Central memory CD8-positive, alpha-beta T cell (primary cell): ENCODE measurements at places on chromosomes 12 and 14.

GRCh38 chr12:64893961-64894360, 69.5 kb downstream of the TBC1D30 start:
- no peak for DNase-seq

DNA sequence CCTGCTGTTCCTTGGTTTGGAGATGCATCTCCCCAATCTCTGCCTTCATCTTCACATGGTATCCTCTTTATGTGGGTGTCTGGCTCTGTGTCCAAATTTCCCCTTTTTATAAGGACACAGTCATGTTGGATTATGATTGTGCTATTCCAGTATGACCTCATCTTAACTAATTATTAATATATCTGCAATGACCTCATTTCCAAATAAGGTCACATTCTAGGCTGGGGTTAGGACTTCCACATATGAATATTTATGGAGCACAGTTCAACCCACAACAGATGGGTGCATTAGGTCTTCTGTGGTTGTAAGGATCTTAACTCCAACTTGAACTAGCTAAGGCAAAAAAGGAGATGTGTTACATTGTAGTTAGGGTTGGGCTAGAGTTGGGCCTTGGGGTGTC, 69.4 kb downstream of the ADCK1 start:
- no peak for DNase-seq

DNA sequence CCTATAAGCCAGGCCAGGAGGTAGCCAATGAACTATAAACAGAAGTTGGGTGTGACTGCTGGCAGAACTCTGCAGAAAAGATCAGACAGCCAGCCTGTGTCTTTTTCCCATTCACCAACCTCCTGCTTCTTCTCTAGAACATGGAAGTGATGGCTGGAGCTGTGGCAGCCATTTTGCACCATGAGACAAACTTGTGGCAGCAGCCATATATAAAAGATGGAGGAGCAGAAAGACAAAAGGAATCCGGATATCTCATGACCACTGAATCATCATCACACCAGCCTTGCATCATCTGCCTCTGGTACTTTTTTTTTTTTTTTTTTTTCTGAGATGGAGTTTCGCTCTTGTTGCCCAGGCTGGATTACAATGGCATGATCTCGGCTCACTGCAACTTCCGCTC, 8.7 kb downstream of the BEGAIN start:
- DNase-seq = no peak

DNA sequence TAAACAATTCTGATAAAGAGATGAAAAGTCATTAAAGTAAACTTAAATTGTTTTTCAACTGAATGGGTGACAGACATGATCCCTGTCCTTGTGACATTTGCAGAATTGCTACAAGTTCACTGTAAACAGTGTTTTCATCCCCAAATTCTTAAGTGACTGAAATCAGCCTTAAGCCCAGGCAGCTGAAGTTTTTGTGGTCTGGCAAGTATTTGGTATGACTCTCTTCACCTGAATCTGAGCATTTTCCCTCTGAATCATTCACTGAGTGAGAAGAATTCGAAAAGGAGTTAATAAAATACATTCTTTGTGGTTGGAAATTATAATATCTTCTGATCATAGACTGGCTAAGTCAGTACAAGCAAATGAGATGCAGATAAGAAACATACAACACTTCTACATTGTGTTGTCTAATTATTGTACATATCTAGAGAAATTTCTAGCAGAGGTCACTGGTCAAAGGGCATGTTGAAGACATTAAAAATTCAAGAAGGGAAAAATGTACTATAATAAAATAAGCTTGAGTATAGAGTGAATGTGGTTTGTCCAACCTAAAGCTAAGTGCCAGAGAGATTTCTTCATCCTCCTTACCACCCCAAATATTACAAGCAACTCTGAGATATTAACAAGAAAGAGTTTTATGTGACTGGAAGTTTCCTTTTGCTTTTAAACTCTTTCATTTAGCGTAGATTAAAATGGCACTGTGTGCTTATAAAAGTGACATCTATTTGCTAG, 177.8 kb upstream of the DIO2 start:
- DNase-seq = no peak

DNA sequence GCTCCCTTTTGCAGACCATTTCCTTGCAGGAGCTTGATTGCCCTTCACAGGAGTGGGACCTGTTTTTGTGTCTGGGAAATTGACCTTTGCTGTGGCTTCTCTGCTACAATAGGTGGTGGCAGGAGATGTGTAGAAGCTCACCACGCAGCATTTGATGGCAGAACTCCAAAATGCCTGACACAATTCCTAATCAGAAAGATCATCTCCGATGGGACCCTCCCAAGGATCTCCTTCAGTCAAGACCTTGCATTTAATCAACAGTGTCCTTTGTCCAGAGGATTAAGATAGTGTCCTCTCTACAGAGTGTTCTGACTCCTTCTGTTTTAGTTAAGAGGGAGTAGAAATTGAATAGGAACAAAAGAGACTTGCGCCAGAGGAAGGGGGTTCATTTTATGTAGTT, 83.6 kb upstream of the DDHD1 start:
- DNase-seq = no peak

- DNase-seq = no peak
Measured at GRCh38 chr14:103108749-103109207, 14.3 kb downstream of the EXOC3L4 start.

DNA sequence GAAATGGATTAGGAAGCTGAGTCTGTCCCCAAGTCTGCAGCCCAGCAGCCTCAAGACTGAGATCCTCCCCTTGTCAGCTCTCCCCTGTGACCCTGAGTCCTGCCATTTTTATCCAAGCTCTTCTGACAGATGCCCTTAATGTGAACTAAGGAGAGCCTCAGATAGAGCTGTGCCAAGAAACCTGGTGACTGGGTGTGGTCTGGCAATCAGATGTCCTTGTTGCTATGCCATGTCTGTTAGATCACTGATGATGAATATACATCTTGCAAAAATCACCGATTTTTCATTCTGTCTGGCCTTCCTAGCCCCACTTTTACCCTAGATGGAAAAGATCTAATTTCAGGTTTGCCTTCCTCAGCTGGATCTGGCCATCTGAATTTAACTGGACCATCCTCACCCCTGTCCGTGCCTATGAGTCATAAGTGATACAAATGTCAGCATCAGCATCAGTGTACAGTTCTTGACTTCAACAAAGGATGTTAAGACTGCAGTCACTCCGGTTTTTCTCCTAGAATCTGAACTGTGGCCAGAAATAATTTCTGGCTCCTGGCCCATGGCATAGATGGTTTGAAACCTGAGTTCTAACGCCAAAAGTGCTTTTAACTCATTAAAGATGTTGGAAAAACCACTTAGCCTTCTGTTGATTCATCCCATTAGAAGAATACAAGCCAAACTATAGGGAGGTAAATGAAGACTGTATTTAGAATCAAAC, 61.2 kb upstream of the GRIP1 start:
- no peak for DNase-seq

DNA sequence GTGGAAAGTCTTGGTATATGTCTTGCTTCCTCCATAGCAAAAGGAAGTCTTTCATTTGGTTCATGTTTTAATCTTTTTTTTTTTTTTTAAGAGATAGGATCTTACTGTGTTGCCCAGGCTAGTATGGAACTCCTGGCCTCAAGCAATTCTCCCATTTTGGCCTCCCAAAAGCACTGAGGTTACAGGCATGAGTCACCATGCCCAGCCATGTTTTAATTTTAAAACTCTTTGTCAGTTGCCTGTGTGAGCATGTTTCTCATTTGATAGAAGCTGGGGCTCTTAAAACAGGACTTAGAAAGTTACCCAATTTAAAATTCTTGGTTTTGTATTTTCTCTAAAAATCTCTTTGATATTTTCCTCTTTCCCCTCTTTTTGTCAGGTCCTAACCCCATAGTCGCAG, 45.0 kb upstream of the REP15 start:
- DNase-seq = no peak

- DNase-seq = no peak
Measured at GRCh38 chr14:60064491-60065072, 27.1 kb upstream of the PCNX4 start.

DNA sequence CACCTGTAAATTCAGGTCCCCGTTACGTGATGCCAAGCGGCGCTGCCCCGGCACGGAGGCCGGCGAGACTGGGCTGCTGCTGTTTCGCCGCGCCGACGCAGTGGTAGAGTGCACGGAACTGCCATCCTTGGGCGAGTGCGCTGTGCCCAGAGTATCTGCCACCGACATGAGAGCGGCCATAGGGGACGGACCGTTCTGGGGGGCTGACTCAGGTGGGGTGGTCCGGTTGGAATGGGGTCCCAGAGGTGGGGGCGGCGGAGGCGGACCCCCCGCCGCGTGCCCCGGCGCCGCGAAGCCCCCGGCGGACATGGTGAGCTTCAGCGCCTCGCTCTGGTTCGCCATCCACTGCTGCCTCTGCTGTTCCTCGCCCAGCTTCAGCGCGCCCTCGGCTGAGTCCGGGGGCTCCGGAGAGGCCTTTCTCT, 2.8 kb downstream of the IRF2BPL start:
- no peak for DNase-seq

DNA sequence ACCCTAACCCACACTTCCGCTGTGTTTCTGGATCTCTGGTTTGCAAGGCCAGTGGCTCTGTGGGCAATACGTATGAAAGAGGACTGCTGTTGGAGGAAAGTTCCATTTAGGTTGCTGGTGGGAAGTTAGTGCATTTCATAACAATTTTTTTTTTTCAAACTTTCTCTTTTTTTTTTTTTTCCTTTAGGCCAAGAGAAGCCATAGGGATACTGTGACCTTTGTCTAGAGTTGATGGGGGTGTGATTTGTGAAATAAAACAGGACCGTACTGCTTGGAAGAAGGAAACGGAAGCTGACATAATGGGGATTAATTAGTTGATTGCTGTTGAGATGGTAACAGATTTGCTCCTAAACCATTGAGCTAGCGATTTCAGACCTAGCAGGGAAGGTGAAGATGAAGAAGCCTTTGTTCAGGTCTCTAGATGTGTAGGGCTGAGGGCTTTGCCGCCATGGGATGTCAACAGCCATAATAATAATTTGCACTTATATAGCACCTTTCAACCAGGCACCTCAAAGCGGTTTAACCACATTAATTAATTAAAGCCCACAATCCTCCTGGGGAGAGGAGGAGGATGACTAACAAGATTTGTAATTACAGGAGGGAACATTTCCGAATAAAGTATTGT, 315.3 kb downstream of the ZFP36L1 start:
- DNase-seq = no peak

GRCh38 chr12:64909124-64909523, 84.7 kb downstream of the TBC1D30 start:
- no peak for DNase-seq

DNA sequence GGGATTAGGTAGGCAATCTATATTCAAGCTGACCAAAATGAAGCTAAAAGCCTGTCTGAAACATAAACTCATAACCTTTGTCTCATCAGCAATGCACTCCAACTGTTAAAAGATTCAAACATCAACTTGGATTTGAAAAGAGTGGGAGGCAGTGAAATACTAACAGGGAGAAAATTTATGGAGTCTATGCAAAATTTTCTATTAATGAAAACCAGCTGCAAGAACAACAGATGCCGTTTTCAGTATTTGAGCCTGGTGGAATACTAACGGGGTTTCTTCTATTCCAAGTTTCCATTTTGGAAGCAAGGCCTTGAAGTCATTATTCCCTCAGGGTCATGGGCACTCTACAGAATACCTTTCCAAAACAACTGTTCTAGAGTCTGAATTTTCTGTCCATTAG, 88.3 kb downstream of the LRP6 start:
- DNase-seq = no peak

DNA sequence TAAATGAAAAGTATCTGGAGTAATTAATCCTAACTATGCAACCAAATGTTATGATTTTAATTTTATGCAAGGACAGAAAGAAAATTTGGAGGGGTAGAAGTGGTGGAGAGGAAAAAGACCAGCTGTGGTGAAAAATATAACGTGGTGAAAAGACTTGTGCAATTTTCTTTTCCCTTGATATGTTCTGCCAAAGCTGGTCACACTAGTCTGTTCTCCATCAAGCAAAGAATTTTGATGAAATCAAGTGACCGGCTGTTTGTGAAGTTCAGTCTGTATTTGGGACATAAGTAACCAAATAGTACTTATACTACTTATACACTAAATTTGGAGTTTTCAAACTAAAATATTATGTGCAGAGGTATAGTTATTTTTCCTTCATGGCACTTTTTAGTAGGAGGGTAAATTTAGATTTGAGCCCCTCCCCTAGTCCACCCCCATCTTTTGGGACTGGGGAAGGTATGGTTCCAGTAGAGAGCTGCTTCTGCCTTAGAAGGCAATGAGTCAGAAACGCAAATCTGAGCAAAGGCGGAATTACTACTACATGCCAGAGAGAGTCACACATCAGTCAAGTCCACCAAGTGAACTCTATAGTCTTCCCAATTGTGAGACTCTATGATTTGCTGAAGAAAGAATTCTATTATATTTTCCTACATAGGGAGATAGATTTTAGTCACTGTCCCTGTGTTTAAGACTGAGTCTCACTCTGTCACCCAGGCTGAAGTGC, 229.7 kb downstream of the SLC25A21 start:
- DNase-seq = no peak

- no peak for DNase-seq
Measured at GRCh38 chr12:94689646-94690036, 39.3 kb upstream of the TMCC3 start.

- DNase-seq = no peak
Measured at GRCh38 chr14:22896356-22896755, 13.3 kb downstream of the REM2 start.
